CD4-positive, alpha-beta T cell (primary cell): ENCODE measurements at places on chromosomes 5 and 9.

- no peak for DNase-seq
Measured at GRCh38 chr9:136160995-136161610, 42.4 kb upstream of the TMEM250 start.

GRCh38 chr5:168184103-168184502, 107.3 kb upstream of the WWC1 start:
- no peak for DNase-seq

GRCh38 chr5:168101352-168101751, 190.1 kb upstream of the WWC1 start:
- DNase-seq, result no peak

DNA sequence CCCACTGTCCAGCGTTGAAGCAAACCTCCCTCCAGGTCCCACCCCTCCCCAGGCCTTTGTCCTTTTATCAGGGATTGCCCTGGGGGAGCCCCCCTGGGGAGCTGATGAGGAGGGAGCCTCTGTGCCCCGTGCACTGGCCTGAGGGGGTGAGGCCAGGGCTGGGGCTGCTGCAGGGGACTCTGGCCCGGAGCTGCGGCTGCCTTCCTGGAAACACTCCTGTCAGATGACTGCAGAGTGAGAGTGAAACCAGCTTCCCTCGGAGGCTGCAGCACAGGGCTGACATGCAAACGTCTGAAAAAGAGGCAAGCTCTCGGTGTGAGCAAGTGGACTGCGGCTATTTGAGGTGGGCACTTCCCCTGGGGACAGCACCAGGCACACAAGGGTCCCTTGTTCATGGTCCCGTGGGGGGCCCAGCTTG, 4.6 kb upstream of the TRAF2 start:
- DNase-seq, result peak; percentile 13

DNA sequence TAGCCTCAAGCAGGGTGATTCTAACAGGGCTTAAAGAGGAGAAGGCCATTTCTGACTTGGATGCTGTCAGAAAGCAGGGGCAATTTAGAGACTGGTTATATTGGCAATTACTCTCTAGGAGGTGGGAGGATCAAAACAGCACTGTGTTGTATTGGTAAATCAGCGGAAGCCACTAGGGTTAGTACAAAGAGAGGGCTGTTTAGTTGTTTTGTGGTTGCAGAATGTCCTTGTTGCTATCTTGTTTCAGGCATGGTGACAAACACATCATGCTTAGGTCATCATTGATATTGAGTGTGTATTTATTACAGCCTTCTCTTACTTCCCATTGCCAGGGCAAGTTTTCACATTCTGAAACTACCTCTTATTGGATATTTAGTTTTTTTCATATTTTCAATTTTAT, 165.3 kb downstream of the TAF11L14 start:
- DNase-seq, result no peak

GRCh38 chr5:129951039-129951438, 46.8 kb downstream of the CHSY3 start:
- DNase-seq, result no peak

- DNase-seq, result no peak
Measured at GRCh38 chr5:98307811-98308210, 465.7 kb upstream of the RGMB start.

GRCh38 chr5:72185496-72186329, 78.4 kb downstream of the MAP1B start:
- no peak for DNase-seq

GRCh38 chr9:37575511-37575914, 667 bp downstream of the FBXO10 start:
- no peak for DNase-seq

GRCh38 chr9:86424251-86424891, 70.2 kb upstream of the TUT7 start:
- no peak for DNase-seq

DNA sequence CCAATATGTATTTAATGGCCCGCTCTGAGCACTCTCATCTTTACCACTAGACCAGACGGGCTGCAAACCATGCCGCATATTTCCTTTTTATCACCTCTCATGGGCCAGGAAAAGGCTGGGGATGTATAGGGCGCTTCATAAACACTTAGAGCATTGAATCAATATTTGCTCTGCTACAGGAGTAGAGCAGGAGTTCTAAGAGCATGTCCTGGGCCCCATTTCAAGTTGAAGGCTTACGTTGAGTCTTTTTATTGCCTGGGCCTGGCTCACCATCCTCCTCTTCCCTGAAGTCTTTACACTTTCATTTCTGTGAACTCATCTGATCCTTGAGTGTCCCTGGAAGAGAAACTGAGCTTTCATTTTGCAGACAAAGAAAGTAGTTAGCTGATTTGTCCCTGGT, 112.4 kb downstream of the FSTL4 start:
- no peak for DNase-seq

- DNase-seq, result no peak
Measured at GRCh38 chr5:145978171-145978570, 41.8 kb downstream of the SH3RF2 start.

GRCh38 chr9:95857124-95857523, 18.4 kb upstream of the ERCC6L2 start:
- no peak for DNase-seq

- DNase-seq, result no peak
Measured at GRCh38 chr5:135040333-135041144, 6.5 kb upstream of the PITX1 start.

- no peak for DNase-seq
Measured at GRCh38 chr5:90563108-90563507, 4.5 kb downstream of the ADGRV1 start.

DNA sequence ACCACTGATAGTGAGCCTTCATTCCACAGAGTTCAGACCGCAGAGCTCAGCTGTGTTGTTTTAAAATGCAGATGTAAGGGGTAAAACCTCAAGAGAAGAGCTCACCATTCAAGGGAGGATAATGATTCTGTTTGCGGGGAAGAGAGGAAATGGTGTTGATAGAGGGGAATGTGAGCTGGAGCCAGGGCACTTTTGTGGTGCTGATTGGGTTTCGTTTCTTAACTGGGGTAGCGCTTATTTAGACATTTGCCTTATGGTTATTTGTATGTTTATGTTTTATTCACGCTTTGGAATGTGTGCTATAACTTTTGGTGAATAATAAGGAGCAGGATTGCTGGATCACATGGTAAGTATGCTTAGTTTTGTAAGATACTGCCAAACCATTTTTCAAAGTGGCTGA, 42.5 kb downstream of the STXBP1 start:
- no peak for DNase-seq

- no peak for DNase-seq
Measured at GRCh38 chr5:88734983-88735382, 148.0 kb downstream of the MEF2C start.

DNA sequence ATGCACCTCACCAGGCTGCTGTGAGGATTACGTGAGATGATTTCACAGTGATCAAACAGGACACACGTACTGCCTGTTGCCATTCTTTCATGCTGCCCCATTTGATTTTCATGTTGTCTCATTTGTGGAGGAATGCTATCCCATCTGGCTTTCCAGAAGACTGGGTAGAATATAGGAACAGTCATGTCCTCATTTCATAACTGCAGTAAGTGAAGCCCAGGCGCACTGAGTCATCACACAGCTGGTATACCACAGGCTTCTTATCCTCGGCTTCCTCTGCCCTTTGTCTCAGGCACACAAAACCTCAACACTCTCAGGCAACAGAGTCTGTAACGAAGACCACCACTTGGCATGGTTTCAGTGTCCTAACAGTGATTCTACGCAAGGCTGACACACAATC, 62.3 kb downstream of the LHFPL2 start:
- no peak for DNase-seq

- no peak for DNase-seq
Measured at GRCh38 chr5:160787240-160787639, 64.8 kb downstream of the ATP10B start.

DNA sequence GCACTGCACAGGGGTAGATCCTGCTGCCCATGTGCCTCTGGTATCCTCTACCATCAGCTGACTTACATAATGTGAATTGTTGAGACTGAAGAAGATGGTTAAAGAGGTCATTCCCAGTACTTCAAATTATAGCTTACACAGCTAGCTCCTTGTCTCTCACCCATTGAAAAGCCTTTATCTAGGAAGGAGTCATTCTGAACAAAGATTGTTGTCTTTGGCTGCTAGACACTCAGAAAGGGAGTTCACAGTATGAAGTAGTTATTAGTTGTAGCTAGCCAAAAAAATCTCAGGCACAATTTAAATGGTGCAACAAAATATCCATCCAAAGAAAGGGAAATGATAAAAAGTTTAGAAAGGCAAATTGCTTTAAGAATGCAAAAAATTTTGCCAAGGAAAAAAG, 102.0 kb upstream of the NREP start:
- no peak for DNase-seq

DNA sequence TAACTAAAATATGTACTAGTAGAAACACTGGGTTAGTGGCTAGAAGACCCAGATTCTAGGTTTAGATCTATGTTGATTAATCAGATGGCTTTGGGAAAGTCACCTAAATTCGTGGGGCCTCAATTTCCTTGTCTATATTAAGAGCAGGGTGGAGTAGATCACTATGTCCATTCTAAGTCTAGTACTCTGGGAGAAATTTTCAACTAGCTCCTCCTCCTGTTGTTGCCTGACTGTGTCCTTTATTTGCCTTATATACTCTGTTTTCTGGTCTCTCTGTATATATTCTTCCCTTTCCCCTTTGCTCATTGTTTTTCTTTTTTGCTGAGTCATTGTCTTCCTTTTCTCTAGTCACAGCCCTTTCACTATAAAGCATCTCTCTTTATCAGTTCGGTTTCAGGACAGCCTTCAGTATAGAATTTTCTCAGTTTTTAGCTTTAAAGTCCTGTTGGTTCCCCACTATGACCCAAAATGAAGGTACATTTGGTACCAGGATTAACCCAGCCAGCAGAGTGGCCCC, 44.5 kb upstream of the CDH6 start:
- DNase-seq, result no peak
